ENCODE measurements at places on chromosomes 12 and 14. TPM values are rescaled to one million over a fixed set of nuclear protein-coding genes. Genes with fewer than 3 reads are reported as not detected.

- no peak for DNase-seq
Measured at GRCh38 chr14:50725761-50726160, 57.7 kb upstream of the SAV1 start.

DNA sequence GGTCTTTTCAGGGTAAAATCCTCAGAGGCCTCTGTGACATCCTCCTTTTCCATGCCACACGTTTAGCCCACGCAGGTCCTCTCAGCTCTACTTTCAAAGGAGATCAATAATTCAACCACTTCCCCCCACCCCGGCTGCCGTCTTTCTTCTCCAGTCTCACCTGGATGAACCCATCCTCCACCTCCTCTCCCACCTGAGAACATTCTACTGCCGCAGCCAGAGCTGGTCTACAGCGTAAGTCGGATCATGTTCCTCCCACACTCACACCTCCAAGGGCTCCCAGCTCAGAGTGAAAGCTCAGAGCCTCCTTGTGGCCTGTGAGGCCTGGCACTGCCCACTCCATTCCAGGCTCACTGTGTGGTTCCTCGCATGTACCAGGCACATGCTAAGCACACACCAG lies 246.6 kb downstream of the CHST11 start:
- no peak for DNase-seq

GRCh38 chr12:90920222-90920621 lies 34.8 kb downstream of the CCER1 start:
- DNase-seq: no peak

OTX2 gene
- polyA plus RNA-seq: not detected

ITGB7 gene
- polyA plus RNA-seq: 0.64 TPM

DNA sequence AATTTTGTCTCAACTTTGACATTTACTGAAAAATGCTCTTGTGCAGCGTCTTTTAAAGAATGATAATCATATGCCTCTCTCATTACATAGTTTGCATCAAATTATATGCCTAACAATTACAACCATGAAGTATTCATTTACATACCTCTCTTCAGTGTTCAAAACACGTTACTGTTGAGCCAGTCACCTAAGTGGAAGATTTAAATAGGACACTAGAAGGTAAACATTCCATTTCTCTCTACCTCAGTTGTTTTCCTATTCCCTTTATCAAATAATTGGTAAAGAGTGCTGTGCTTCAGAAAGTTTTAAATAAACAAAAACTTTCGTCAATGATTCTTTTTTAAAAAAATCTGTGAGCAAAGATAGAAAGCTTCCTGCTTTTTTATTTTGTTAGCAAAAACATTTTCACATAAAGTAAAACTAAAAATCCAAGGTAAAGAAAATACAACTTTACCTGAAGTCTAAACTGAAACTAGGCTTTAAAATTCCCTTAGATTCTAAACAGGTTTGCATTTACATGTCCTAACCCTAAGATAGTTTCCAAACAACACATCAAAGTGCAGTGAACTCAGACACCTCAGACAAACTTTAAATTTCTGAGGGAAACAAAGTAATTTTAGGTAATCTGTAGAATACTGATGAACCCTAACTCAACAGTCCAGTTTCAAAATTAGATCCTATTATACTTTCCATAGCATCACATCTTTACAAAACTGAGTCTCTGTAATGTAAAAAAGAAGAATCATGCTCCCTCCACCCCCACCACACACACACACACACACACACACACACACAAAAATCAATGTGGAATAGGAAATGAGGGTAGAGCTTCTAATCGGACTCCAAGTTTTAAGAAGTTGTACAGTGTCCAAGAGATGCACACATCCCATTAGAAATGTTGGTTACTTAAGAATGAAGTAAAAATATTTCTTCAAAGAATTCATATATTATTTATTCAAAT lies 46.2 kb downstream of the PAWR start:
- no peak for DNase-seq

RIMBP2 gene
- not detected for polyA plus RNA-seq

- peak; percentile 41 for DNase-seq
Measured at GRCh38 chr14:34300882-34301734, 160.9 kb downstream of the SPTSSA start.

GRCh38 chr12:113109360-113109759 lies 26.2 kb downstream of the RASAL1 start:
- no peak for DNase-seq

INSM2 gene
- polyA plus RNA-seq: not detected

DNA sequence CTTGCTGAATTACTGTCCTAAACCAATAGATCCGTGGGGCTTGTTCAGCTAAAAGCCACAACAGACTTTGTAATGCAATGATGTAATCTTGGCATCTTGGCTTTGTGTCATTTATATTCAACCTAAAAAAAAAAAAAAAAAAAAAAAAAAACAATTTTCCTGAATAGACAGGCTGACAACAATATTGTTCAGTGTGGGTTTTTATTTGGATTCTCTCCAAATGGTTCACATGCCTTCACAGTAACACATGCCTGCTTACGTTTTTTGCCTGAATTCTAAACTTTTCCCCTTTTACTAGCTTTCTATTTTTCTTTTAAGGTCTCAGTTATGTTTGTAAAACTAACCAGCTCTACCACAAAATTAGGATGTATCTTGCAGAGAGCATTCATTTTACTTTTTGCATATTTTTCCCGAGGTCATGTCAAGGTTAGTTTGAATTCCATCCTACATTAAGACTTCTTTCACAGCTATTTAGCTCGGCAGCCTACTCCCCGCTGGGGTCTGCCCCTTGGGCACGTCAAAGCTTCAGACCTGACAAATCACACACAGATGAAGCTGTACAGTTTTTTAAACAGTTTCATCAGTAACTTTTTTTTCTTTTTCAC lies 213.7 kb upstream of the NPAS3 start:
- DNase-seq: no peak

DNA sequence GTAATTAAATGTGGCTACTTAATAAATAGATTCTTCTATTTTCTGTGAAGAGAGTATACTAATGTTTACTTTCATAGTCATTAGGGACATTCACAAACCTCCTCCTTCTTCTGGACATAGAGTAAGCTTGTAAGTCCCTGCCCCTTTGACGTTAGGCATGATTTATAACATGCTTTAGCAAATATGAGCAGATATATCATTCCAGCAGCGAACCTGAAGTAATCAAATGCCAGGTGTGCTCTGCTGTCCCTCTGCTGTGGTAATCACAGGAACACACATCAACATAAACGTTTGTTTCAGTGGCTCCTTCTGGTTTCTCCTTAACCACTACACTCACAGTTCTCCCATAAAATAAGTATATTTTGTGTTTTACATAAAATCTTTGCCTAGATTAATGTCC lies 961.8 kb downstream of the FLRT2 start:
- no peak for DNase-seq

IRAK4 gene
- 7.2 TPM for polyA plus RNA-seq

LRRK2 gene
- polyA plus RNA-seq: 5.2 TPM

AP1G2 gene
- 80.6 TPM for polyA plus RNA-seq

GRCh38 chr12:39692258-39692853 lies 72.8 kb upstream of the ABCD2 start:
- no peak for DNase-seq

NKX2-1 gene
- polyA plus RNA-seq: not detected

RFLNA gene
- not detected for polyA plus RNA-seq

PPP1R1A gene
- polyA plus RNA-seq: not detected

ZNF705A gene
- polyA plus RNA-seq: not detected

- DNase-seq: peak; percentile 63
Measured at GRCh38 chr12:94941440-94941862, 62.0 kb downstream of the NDUFA12 start.

- DNase-seq: no peak
Measured at GRCh38 chr12:81222846-81223592, 145.1 kb downstream of the ACSS3 start.

DNA sequence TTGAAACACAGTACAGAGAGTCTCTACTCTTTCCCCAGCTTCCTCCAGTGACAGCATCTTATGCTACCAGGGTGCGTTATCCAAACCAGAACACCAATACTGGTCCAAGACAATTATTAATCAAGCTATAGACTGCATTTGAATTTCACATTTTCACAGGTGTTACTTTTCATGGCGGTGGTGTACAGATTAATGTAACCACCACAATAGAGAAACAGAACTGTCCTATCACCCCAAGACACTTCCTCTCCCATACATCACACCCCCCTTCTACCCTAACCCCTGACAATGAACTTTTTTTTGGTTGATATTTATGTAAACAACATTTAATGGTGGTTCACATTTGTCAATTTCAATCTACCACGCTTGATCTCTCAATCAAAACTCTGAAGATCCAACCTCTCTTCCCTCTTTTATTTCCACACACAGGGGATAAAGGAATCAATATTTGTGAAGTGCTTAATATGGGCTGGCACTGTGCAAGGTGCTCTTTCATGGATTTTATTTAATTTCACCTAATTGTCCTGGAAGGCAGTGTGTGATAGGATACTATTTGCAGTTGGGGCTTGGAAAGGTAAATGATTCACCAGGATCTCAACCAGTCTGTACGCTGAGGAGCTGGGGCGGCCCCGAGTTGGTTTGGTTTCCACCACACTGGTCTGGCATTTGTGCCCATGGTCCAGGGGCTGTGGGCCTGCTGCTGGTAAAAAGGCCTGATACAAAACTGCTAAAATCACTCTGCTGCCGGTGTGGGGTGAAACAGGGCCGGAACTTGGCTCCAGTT lies 54.6 kb upstream of the DICER1 start:
- no peak for DNase-seq

LRTM2 gene
- not detected for polyA plus RNA-seq

GRCh38 chr14:23483236-23483854 lies 13.8 kb downstream of the NGDN start:
- peak; percentile 60 for DNase-seq

- DNase-seq: no peak
Measured at GRCh38 chr12:42892702-42893551, 303.4 kb upstream of the PRICKLE1 start.

- DNase-seq: no peak
Measured at GRCh38 chr12:132140918-132141841, 2.9 kb downstream of the DDX51 start.

GRCh38 chr12:3565985-3566384 lies 75.0 kb downstream of the PRMT8 start:
- no peak for DNase-seq

DNA sequence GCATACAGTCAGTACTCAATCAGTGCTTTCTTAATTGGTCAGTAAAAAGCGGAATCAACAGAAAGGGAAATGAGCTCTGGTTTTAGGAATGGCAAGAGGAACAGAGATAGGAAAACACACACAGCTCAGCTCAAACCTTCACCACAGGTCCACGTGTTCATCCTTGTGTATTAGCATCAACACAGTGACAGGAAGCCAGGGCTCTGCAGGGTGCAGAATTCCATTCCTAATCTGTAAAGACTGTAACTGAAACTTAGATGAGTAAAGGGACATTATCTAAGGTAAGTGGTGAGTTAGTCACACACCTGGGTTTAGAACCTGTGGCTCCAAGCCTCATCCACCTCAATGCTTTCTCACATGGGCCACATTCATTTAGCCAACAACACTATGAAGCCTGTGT lies 1242.2 kb upstream of the TMEM132C start:
- DNase-seq: no peak

DNA sequence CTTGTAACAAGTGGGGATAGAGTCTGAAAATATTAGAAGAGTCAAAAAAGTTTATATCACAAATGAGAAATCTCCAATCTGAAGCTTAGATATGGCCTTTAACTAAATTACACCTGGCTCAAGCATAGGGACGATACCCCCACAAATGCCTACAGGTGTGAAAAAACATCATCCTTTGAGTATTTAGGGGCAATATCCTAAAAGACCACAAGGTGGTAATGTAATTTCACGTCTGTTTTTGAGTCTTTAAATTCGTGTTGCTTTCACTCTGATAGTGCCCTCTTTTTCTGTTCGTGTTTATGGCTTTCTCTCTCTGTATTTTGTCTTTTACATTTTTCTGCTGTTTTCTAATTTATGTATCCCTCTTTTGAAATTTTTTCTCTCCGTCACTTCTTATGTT lies 84.3 kb downstream of the ETNK1 start:
- peak; percentile 42 for DNase-seq

GRCh38 chr14:73467377-73467776 lies 9.0 kb upstream of the NUMB start:
- no peak for DNase-seq

GRCh38 chr12:115543269-115543668 lies 734.2 kb downstream of the MED13L start:
- DNase-seq: no peak

GRCh38 chr12:76765598-76765997 lies 1.7 kb downstream of the ZDHHC17 start:
- DNase-seq: no peak

DNA sequence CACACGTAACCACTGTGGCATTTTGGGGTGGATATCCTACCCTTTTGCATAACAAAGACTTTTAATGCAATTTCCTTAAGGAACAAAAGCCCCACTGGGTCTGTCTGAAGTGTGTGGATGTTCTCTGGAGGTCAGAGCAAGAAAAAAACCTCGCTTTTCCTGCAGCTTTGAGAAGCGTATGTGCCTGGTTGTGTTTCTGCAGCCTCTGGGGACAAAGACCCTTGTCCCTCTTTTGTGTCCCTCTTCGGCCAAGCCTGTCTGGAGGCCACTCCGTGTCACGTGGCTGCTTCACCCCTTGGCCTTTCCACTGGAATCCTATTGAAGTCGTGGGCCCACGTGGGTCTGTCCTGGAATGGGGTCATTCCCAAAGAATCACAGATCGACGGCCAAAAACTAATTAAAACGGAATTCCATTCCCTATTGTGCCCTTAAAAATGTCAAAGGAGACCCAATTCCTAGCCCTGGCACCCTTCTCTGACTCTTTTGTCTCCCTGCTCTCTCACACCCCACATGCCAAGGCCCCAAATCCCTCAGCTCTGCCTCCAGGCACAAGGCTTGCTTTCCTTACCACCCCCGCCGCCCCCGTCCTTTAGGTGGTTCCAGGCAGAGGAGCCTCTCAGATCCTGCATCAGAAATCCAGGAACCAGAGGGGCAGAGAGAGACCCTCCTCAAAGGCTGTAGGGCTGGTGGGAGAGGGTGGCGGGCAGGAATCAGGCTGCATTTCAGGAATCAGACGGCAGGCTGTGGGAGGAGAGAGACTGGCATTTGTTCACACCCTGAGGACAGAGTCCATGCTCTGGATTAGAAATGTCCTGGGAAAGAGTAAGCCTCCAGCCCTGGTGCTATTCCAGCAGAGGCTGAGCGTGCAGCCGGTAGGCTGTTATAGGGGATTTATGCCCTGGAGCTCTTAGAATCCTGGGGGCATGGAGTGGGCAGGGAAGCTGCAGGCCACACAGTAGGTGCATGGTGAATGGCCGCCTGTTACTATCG lies 12.6 kb upstream of the CYP46A1 start:
- no peak for DNase-seq

- no peak for DNase-seq
Measured at GRCh38 chr12:31645924-31646323, 13.6 kb upstream of the ETFBKMT start.
